ENCODE measurements at places on chromosomes 7 and 10.

DNA sequence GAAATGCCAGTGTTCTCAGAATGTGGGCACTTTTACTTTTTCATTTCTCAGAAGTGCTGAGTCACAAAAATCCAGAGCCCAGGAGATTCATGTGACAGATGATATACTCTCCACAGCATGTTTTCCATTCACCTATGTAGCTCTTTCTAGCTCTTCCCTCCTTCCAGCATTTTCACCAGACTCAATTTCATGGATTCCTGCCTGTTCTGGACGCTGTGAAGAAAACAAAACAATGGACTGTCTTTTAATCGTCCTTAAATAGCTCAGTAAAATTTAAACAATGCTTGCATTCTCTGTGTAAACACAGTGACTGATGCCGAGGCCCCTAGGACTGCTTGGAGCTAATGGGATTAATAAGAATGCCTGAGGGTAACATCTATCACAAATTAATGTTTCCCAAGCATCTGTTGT is 25.5 kb downstream of the ZNF713 start:
- DNase-seq = no peak

- no peak for DNase-seq
Measured at GRCh38 chr10:94075506-94075905, 81.8 kb downstream of the PLCE1 start.

DNA sequence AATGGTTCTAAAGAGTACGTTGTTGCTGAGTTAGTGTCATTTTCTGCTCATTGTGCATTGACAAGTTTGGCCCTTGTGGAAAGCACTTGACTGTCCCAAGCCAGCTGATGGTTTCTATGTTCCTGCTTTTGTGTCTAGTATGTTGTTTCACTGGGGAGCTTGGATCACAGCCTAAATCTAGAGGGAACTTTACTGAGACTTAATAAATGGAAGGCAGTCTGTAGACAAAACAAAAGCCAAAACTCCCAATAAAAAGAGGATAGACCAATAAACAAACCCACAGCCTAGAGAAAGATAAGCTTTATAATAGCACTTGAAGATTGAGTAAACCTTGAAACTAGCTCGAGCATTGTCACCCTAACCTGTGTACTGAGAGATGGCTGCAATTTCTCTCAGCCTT is 196.8 kb downstream of the ADRA2A start:
- no peak for DNase-seq

DNA sequence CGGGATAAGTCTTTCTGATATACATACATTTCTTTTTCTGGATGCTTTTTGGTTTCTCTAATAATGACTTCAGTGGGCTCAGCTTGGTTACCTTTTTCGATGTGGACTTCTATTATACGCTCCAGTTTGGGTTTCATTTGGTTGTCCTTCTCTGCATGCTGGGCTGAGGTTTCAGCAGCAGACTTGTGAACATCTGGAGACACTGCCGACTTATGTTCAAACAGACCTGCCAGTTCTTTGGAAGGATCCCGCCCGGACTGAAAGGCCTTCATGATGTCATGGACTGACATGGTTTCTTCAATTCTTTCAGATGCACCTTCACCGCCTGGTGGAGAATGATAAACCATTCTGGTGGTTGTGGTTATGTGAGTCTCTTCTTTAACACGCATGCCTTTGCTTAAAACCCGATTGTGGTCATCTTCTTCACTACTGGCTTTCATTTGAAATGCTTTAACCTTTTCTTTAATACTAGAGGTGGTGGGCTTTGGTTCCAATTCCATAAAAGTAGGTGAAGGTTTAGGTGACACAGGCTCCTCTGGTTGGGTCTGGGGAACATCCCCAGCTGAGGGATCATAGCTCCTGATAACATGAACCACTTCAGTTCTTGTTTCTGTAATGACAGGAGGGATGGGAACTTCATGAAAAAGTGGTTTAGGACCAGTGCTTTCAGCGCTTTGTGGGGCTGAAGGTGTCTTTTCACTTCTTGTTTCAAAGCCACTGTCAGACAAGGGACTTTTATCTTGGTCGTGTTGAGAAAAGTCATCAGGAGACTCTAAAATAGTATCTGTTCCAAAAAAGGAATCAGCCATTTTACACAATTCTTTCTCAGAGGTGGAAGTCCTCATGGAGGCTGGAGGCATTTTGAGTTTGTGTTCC is 167.7 kb upstream of the CCDC6 start:
- DNase-seq = no peak

GRCh38 chr10:46223064-46223480 is 63.7 kb upstream of the ANTXRL start:
- no peak for DNase-seq
